Fibroblast of villous mesenchyme (primary cell): ENCODE measurements at places on chromosomes 4 and X.

DNA sequence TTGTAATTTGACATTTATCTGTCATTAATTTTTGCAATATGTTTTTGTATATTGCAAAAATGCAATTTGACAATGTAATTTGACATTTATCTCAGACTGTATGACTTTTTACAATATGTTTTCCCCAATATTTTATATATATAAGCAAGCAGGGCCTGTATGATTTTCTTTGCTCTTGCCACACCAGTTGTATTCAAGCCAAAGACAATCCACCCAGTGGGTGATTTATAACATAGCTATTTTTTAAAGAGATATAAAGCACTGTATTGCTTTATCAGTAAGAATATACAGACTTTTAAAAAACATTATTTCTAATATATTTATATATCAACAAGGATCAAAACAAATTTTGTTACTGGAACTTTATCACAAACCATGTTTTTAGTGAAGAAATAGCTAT, 47.3 kb downstream of the SLIT2 start:
- DNase-seq = no peak

DNA sequence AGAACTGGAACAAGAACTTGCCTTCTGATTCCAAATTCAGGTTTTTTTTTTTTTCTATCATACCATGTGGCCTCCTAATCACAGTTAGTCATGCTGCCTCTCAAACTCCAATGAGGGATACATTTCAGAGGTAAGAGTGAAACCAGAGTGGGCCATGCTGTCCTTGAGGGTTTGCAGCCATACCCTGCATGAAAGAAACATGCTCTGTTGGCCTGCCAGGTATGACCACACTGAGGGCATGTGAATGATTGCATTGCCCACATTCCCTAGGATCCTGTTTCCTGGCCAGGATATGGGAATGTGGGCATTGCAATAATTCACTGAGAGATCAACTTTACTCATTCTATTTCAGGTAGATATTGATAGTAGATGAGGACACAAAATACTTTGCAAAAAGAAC, 56.4 kb upstream of the DDIT4L start:
- DNase-seq = no peak

GRCh38 chrX:135170877-135171519, at the start of gene CT55:
CT55 (minus strand) TSS chrX:135171398; CDS start chrX:135171171, 227 bp downstream.
- DNase-seq = no peak

GRCh38 chrX:72245461-72246089, 6.7 kb upstream of the ERCC6L start:
- peak; percentile 68 for DNase-seq

GRCh38 chr4:183098019-183098722, 886 bp upstream of the WWC2 start:
- DNase-seq = peak; percentile 51

- DNase-seq = peak; percentile 49
Measured at GRCh38 chrX:11446949-11447348, 153.7 kb downstream of the AMELX start.

DNA sequence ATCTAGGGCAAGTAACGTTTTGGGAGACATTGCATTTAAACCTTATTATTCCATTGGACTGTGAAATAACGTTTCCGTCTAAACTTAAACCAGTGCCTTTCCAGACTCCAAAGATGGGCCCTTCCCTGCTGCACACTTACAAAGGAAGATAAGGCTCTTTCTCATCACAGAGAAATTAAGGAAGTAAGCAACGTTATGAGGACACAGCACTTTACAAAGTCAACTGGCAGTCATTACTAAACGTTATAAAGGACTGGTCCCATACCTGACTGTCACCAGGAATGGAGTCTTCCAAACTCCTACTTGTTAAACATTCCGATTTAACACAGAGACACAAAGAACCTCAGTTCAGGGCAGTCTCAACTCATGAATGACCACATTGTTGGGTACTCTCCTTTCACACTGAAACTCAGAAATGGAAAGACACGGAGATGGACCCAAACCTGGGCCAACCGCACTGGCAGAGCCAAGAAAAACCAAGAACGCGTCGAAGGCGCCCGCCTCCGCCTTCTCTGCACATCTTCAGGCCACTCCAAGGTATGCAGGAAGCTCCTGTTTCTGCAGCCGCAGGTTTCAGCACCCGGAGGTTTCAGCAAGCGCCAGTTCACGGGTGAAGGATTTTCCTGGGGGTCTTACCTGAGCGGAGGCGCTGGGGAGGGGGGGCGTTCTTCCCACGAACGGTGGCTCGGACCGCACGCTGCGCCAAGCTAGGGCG, 670 bp downstream of the PAPSS1 start:
- peak; percentile 40 for DNase-seq

GRCh38 chrX:136589966-136590365, 58.0 kb downstream of the VGLL1 start:
- peak; percentile 27 for DNase-seq

DNA sequence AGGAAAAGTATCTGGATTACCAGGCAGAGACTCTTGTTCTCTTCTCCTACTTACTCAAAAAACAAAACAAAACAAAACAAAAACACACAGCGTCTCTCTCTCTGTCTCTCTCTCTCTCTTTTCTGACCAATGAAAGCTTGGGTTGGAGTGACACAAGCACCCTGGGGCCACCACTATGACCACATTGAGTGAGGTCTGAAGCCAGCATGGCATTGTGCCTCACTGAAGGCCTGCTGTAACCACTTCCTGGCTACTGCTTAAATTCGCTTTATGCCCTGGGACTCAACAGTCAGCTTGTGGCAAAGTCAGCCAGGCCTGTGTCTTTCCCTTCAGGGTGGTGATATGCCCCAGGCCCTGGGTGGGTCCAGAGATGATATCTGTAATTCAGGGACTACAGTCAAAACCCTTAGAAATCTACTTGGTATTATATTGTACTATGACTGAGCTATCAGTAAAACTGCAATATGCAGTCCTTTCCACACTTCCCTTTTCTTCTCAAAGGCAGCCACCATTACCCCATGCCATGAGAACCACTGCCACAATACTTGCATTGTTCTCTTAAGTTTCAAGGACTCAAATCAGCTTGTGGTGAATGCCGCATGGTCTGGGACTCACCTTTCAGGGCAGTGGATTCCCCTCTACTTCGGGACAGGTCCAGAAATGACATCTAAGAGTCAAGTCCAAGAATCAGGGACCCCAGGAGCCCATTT, 606.8 kb upstream of the KLHL4 start:
- DNase-seq = no peak

DNA sequence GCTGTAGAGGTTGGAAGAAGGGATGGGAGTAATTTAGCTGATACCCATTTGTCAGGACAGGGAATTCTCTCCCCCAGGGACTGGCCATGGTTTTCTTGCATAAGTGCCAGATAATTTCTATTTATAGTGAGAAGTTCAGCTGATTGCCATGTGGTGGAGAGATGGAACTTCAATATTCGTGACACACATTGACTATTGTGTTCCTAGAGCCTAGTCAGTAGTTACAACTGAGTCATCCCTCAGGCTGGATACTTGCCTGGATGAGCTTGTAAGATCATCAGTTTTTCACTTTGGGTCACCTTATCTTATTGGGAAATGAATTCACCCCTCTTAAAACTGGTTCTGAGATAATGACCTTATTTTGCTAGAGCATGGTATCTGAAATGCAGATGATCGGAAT, 32.2 kb downstream of the CFAP299 start:
- DNase-seq = no peak

DNA sequence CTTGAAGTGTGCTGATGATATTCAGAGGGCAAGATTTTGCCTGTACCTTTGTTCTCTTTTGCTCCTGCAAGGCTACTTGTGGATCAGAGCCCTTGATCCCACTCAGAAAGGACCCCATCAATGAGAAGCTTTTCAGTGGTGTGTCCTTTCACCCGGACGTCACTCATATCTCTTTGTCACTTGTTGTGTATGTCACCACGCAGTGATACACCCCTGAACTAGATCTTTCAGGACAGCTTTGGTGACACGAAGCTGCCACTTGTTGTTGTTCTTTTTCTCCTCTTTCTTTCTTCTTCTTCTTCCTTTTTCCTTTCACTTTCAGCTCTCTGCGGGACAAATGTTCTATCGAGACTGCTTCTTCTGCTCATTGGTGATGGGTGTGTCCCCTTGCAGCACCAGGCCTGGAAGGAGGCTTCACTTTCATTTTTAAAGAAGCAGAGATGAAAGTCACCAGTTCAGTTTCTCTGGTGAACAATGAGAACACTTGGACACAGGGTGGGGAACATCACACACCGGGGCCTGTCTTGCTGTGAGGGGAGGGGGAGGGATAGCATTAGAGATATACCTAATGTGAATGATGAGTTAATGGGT, 83.6 kb downstream of the NBDY start:
- peak; percentile 62 for DNase-seq

DNA sequence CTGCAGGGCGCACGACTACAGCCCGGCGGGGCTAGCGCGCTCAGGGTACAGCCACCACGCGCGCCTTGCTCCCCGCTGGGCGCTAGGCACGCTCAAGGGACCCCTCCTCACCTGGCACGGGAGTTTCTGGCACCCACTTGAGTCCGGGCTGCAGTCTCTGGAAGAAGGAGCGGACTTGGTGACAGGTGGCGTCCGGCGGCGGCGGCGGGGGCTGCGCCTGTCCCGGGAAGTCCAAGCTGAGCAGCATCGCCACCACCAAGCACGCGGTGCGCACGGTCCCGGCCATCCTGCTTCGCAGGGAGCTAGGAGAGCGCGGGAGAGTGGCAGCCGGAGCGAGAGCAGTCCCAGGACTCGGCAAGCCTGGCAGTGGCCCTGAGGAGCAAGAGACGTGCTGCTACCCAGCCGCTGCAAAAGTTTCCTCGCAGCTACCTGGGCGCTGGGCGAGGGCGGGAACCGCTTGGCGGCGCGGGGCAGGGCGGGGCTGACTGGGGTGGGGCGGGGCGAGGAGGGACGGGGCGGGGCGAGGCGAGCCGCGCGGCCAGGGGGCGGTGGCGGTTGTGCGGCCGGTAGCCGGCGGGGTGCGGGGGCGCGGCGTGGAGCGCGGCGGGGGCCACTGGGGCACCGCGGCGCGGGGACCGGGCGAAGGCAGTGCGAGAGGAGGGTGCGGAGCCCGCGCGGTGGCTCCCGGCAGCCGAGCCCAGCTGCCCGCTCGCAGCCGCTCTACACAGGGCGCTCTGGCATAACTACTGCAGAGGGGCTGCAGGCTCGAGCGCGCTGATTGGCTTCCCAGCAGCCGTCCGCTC, at the start of gene GPC3:
TSS of gene GPC3 (minus strand) at position 431 of the 803 bp plus-strand sequence.
- DNase-seq = peak; percentile 13

DNA sequence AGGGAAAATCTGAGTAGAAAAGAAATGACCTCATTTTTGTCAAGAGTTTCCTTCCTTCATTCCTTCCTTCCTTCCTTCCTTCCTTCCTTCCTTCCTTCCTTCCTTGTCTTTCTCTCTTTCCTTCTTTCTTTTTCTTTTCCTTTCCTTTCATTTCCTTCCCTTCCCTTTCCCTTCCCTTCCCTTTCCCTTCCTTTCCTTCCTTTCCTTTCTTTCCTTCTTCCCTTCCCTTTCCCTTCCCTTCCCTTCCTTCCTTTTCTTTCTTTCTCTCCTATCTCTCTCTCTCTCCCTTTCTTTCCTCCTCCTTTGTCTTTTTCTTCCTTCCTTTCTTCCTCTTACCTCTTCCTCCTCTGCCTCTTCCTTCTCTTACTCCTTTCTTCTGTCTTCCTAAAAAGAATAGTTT, 347.6 kb downstream of the FAM47A start:
- no peak for DNase-seq

DNA sequence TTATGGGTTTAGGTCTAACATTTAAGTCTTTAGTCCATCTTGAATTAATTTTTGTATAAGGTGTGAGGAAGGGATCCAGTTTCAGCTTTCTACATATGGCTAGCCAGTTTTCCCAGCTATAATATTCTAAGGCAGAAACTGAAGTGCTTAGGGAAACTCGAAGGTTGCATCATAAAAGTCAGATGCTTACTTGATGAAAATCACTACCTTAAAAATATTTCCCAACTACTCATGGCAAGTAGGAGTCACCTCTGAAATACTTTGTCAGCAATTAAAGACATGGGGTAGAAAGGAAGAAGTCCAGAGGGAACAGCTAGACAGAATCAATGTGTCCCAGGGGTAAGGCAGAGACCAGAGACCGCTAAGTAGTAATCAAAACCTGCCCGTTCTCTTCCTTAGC, 6.3 kb upstream of the AP1S2 start:
- no peak for DNase-seq

GRCh38 chr4:2186133-2186864, 55.6 kb downstream of the HAUS3 start:
- peak; percentile 26 for DNase-seq

DNA sequence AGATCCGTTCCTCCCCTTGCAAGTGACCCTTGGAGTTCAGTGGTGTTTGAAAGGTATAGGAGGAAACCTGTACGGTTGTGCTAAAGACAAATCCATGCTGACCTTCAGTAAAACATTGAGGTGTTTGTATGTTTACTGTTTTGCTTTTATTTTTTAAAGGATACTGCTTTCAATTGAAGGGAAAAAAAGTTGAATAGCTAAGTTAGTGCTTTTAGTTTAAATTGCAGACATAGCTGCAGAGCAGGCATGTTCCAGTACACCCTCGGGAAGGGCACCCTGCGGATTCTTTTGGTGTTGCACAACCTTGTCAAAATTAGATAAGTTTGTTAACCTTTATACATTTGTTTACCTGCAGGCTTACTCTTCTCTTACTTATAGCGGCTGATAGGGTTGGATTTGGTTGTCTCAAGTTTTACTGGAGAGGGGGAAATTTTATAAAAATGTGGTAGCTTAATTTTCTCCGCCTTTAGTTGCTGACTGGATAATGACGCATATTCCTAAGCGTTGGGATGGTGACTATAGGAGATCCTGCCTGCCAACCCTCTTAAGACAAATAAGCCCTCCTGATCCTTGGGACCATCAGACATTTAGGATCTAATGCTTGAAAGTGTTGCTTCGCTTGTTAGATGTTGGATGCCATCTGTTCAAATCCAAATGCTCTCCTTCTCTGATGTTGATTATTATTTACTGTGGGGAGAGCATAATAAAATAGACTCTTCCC, 2.0 kb downstream of the RAPGEF2 start:
- DNase-seq = peak; percentile 32

DNA sequence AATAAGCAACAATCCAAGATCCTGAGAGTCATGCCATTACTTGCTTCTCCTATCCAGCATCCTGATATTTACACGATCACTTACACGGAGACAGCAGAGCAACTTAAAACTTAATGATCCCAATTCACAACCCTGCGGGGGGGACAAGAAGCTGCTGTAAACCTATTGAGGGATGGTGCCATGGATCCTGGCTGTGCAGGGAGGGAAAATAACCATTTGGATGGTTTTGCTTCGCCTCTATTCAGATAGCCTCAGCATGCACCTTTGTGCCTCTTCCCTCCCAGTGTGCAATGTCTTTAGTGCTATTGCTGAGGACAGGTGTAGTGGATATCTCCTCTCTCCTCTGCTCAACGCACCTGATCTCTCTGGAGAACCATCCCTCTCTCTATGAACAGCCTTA, 89.7 kb upstream of the PPARGC1A start:
- DNase-seq = no peak

DNA sequence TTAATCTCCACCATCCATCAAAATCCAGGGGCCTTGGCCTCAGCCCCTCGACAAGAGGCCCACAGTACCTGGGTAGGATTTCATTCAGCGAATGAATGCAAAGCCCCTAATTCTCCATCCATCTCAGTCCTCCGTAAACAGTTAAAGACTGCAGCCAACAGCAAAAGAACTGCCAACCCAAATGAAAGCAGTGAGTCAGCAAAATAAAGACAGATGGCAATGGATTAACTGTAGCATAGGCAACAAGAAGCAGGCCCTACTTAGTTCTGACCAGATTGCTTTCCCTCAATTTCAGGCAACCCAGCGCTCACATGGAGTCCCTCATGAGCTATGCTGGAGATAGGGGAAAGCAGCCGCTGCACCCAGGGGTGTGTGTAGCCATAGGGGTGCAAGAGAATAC, 21.4 kb downstream of the PLAC1 start:
- peak; percentile 36 for DNase-seq

- DNase-seq = no peak
Measured at GRCh38 chr4:37561803-37562207, 124.4 kb downstream of the RELL1 start.

- DNase-seq = peak; percentile 94
Measured at GRCh38 chr4:2858451-2859217, 15.0 kb downstream of the ADD1 start.
